ENCODE measurements at places on chromosomes 2 and 18.

DNA sequence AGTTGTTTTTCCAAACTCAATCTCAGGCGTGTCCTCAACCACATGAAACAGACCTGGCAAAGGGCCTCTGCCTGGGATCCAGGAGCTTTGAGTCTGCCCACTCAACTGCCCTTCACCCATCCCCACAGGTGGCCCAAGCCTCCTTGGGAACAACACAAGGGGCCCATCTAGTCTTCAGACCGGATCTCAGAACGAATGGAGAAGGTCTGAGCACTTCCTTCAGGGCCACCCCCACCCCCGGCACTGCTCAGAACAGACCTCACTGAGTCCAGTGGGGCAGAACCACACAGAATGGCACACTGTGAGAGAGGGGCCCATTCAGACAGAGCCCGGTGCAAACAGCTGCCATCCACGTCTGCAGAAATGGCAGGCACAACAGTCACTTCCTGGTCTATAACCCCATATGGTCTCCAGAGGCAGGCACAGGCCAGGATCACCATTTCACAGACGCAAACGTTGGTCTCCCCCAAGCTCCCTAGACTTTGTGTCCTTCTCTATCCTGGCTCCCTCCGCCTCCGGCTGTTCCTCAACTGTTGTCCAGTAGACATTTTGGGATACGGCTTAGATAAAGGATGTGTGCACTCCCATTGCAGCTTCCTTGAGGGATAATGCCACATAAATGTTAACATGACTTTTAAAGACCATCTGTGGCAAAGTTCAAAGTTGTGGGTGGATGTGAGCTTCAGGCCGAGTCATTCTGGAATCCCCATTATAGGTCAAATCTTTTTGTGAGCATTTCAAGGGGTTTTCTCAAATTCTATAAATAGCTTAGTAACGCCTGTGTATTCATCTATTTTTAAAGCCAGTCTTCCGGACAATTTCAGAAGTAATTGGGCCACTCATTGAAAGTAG, 149.7 kb downstream of the SMAD7 start:
- DNase-seq, result no peak

GRCh38 chr2:10378189-10378588, 69.9 kb downstream of the ODC1 start:
- DNase-seq, result no peak

DNA sequence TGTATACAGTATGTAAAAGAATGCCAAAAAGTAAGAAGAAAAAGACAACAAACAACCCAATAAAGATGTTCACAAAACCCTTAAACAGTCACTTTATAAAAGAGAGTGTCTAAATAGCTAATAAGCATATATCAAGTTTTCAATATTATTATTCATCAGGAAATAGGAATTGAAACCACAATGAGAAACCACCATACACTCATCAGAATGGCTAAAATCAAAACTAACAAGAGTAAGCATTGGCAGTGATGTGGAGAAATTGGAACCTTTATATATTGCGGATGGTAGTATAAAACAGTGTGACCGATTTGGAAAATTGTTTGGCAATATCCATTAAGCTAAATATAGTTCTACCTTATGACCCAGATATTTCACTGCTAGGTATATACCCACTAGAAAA, 20.5 kb upstream of the TGFA start:
- no peak for DNase-seq

DNA sequence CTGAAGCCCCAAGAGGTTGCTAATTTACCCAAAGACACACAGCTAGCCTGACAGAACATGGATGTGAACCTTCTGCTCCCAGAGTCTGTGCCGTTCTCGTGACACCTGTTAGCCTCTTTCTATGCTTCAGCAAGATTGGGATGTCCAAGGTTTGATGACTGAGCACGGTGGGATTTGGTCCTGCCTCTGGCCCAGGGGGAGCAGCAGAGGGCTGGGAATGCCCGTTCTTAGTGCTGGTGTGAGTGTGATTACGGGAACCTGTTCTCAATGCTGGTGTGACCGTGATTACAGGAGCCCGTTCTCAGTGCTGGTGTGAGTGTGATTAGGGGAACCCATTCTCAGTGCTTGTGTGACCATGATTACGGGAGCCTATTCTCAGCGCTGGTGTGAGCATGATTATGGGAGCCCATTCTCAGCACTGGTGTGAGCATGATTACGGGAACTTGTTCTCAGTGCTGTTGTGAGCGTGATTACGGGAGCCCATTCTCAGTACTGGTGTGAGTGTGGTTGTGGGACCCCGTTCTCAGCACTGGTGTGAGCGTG, 67.3 kb upstream of the SNTG2 start:
- DNase-seq, result no peak

DNA sequence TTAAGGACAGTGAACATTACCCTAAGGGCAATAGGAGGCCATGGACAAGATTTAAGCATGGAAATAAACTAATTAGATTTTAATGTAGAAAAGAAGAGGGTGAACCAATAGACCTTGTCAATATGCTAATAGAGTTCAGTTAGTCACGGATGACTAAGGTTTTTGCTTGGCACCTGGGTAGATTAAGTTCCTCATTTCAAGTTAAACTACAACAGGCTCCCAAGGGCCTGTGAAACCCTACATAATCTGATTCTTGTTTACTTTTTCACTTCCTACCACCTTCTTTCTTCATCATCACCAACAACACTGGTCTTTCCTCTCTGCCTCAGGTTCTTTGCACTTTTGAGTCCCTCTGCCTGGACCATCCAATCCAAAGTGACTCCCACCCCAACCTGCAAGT, 14.8 kb downstream of the SP110 start:
- DNase-seq, result no peak

DNA sequence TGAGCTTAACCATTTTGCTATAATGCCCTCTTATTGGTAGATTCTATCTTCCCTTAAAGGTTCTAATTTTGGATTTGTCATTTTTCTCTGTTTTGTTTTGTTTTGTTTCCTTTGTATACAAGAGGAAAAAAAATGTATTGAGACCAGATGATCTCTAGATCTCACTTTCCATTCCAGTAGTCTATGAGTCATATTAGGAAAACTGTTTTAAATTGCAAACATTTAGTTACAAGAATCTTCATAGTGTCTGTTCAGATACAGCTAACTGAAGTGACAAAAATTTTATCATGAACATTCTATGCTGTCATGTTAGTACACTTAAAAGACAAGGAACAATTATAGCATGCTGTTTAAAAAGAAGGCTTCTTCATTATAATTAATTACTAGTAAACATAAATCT, 322.8 kb downstream of the LRRTM4 start:
- no peak for DNase-seq

- DNase-seq, result no peak
Observed at GRCh38 chr2:222322236-222322635, 23.4 kb upstream of the PAX3 start.

- DNase-seq, result peak; percentile 33
Observed at GRCh38 chr18:3180325-3180724, 39.4 kb downstream of the MYOM1 start.

GRCh38 chr2:123791684-123792083, 233.4 kb upstream of the CNTNAP5 start:
- no peak for DNase-seq

DNA sequence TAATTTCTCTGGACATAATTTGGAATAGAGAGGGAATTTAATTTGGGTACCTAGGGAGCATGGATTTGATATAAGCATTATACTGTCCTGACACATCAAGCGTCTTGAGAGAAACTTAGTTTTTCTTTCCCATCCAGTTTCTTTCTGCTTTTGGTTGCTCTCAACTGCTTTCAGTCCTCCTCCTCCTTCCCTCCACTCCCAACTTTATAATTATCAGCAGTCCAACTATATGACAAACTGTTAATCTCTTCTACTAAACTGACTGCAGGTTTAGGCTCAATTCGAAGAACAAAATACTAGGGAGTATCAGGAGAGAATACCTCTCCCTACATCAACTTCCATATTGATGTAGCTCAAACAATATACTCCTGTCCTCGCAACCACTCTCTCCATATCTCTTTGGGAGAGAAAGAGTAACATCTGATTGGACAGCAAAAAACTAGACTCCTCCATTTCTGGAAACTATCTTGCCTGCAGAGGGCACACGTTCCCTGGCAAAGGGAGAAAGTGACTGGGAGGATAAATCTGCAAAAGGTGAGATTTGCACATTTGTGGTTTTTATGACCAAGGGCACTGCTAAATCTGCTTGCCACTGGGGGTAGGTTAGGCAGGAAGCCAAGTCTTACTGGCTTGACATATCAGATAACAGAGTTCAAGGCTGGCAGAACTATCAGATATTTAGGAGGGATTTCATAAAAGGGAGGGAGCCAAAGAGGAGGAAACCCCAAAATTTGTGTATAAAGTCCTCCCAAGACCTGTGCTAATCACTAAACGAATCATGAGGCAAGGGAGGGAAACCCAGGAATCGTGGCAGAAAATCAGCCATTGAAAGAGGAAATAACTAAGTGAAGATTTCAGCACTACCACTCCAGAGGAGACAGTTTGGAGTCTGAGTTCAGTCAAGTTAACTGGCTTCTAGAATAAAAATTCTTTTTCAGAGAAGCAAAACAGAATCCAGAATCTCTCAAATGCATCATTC, 40.0 kb downstream of the ICA1L start:
- DNase-seq, result peak; percentile 48

- no peak for DNase-seq
Observed at GRCh38 chr18:66638856-66639629, 35.2 kb upstream of the CDH19 start.

DNA sequence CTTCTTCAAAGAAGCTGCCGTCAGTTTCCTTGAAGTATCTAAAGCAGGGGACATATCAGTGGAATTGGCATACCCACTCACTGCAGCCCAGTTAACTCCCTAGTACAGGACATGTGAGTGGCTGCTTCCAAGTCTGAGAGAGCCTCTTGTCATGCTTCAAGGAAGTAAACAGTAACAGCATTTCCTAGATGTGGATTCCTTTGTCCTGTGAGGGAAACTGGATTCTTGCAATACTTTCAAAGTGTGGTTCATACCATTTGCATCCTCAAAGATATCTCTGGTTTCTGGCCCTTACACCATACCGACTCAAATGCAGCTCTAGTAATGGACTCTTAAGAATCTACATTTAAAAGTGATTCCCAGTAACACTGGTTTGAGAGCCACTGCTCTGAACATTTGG, 87.2 kb downstream of the ESCO1 start:
- peak; percentile 26 for DNase-seq

- no peak for DNase-seq
Observed at GRCh38 chr2:159145745-159146354, 140.7 kb downstream of the WDSUB1 start.

DNA sequence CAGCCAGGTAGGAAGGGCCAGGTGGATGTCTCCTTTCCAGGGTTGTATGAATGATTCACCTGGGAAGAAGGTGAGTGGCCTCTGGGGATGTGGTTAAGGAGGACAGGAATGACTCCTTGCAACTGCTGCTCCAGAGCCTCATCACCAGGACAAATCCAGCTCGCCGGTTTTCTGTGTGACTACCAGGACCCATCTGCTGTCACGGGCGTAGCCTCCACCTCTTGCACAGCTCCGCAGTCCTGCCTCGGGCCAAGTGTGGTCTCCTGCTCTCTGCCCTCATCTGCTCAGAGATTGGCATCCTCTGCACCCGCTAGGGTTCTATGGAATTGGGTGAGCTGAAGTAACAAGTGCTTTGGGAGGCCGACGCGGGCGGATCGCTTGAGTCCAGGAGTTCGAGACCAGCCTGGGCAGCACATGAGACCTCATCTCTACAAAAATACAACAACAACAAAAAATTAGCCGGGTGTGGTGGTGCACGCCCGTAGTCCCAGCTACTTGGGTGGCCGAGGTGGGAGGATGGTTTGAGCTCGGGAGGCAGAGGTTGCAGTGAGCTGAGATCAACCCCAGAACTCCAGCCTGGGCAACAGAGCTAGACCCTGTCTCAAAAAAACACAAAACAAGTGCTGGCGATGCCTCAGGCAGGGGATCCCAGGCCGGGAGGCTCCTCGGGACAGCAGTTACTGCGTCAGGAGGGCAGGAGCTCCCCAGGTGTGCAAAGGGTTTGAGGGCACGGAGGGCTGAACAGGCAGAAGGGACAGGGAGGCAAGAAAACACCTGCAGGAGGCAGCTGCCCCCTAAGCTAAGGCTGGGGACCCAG, 831 bp upstream of the D2HGDH start:
- DNase-seq, result no peak

DNA sequence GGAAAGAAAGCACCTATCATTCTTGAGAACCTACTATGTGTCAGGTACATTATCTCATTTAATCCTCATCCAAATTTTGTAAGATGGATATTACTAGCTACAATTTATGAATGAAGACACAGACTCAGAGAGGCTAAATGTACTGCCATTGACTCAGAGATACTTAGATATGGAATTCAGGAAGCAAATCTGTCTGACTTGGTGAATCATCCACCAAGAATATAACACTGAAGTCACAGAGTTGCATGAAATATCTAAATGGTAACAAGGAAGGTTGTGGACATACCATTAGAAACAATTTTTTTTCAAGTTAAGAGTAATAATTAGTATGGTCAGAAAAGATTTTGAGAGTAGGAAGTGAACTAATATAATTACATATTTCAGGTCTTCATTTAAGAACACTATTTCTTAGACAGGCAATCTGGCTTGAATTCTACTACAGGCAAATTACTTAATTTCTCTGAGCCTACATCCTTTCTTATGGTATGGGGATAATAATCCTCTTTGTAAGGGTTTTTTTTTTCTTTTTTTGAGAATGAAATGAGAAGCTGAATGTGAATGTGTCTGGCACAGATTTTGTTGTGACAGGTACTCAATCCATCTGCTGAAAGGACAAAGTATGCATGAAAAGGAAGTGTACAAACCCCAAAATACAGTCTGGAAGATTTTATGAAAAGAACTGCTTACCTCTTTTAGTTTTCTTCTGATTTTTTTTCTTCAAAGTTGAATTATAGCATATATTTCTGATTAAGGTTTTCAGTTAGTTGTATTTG, 14.8 kb upstream of the C2orf66 start:
- DNase-seq, result peak; percentile 87

DNA sequence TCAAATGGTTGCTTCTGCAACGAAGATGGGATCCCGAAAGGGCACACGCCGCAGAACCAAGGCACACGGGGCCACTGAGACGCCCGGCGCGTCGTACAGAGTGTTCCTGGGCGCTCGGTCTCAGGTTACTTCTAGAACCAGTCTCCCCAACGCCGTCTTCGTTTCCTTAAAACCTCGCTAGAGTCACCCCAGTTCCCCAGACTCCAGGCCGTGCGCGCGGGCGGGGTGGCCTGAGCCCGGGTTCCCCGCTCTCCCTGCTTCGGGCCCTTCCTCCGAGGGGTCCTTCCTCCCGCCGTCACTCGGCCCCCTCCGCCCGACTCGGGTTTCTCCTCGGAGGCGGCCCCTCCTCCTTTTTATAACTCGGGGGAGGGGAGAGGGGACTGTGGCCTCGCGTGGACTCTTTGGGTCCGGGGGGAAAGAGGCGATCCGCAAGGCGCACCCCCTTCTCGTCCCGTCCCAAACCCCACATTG, 774 bp upstream of the FZD7 start:
- no peak for DNase-seq

- DNase-seq, result no peak
Observed at GRCh38 chr2:212953170-212953920, 198.1 kb downstream of the IKZF2 start.

- DNase-seq, result no peak
Observed at GRCh38 chr2:25281522-25281921, 60.2 kb downstream of the DNMT3A start.

- no peak for DNase-seq
Observed at GRCh38 chr18:57957210-57957609, 86.8 kb upstream of the NEDD4L start.

Measured in astrocyte (in vitro differentiated cells and primary cell).